Activated CD4-positive, alpha-beta memory T cell treated with anti-CD3 and anti-CD28 coated beads for 36 hours (primary cell): ENCODE measurements at places on chromosomes 2 and 18. TPM values are rescaled to one million over a fixed set of nuclear protein-coding genes. Genes with fewer than 3 reads are reported as not detected.

Gene MATN3
- total RNA-seq = not detected

Gene TMEM247
- not detected for total RNA-seq

GRCh38 chr2:68086166-68086565, 23.4 kb upstream of the C1D start:
- no peak overlapping the region for H3K27ac ChIP-seq
- H3K36me3 ChIP-seq = no peaks in the 10 kb centered on the region
- peaks cover 10% of the 10 kb centered on the region for H3K4me1 ChIP-seq
- DNase-seq = no peak
- no peaks in the 10 kb centered on the region for H3K27me3 ChIP-seq
- H3K4me3 ChIP-seq = no peak overlapping the region

GRCh38 chr2:134504586-134505336, 214.0 kb downstream of the TMEM163 start:
- H3K27ac ChIP-seq = no peak overlapping the region
- no peak for DNase-seq
- peaks cover 3% of the 10 kb centered on the region for H3K4me1 ChIP-seq

GRCh38 chr18:6882401-6882800, 152.9 kb downstream of the ARHGAP28 start:
- H3K4me3 ChIP-seq = no peak overlapping the region
- H3K27me3 ChIP-seq = no peaks in the 10 kb centered on the region
- DNase-seq = no peak
- H3K27ac ChIP-seq = no peak overlapping the region
- H3K36me3 ChIP-seq = no peaks in the 10 kb centered on the region
- H3K4me1 ChIP-seq = no peaks in the 10 kb centered on the region
